ENCODE measurements at places on chromosomes 7 and 10. TPM values are rescaled to one million over a fixed set of nuclear protein-coding genes. Genes with fewer than 3 reads are reported as not detected.

Gene FBXL13
- 0.49 TPM for total RNA-seq

Gene RAMP3
- total RNA-seq, result not detected

Gene AIMP2
- total RNA-seq, result 10.8 TPM

Gene COL1A2
- total RNA-seq, result not detected

Gene BZW2
- total RNA-seq, result 18.6 TPM

Gene GPR141
- not detected for total RNA-seq

Gene SFMBT2
- 22.3 TPM for total RNA-seq

Gene TSPAN12
- not detected for total RNA-seq

Gene IGF2BP3
- total RNA-seq, result not detected

Gene EEPD1
- 8.0 TPM for total RNA-seq

Gene GIMAP7
- total RNA-seq, result 464 TPM

Gene DDX50
- total RNA-seq, result 41.1 TPM

Gene MOGAT3
- not detected for total RNA-seq

Gene TMEM213
- total RNA-seq, result not detected

Gene SPACDR
- total RNA-seq, result 4.6 TPM

Gene TDRD1
- 0.39 TPM for total RNA-seq

Gene ELN
- total RNA-seq, result not detected

Gene ITIH5
- not detected for total RNA-seq

Gene NPFFR1
- not detected for total RNA-seq

Gene GIMAP2
- 244 TPM for total RNA-seq

Gene KLLN
- 1.0 TPM for total RNA-seq

- DNase-seq, result no peak
Observed at GRCh38 chr10:88899886-88900285, 19.8 kb downstream of the STAMBPL1 start.

GRCh38 chr10:91745090-91745831 lies 53.0 kb upstream of the TNKS2 start:
- no peak for DNase-seq

DNA sequence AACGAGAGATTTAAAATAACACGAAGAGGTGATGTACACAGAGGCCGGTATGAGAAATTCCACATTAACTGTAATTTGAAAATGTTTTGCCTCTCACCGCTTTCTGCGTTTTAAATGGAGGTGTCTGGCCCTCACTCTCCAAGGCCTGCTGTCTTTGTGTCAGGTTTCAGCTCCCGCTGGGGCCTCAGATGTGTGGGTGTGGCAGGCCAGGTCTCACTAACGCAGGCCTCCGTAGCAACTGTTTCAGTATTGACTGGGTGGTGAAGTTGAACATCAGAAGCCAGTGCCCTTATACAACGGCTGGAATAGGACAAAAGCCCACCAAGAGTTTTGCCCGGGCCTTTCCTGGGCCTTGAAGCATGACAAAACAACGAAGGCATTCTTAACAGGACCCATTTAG lies 303.1 kb downstream of the ADARB2 start:
- no peak for DNase-seq

- DNase-seq, result no peak
Observed at GRCh38 chr7:2017481-2017891, 215.3 kb downstream of the MAD1L1 start.

DNA sequence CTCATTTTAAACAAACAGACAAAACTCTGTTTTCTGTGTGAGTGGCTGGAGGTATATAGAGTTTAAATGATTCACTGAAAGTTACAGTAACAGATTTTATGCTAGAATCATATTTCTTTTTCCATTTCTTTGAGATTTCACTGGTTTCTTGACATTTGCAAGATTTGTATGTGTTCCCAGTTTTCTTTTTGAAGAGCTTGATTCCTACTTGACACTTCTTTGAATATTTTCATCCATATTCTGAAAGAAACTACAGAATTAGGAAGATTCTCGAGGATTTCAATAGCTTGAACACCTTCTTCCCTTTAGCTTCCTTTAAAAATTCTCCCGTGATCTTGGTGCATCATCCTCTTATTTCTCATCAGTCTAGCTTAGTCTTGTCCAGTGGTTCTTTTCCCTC lies 93.6 kb downstream of the ZNF277 start:
- no peak for DNase-seq

GRCh38 chr10:101287183-101287996 lies 58.1 kb upstream of the LBX1 start:
- DNase-seq, result no peak

- no peak for DNase-seq
Observed at GRCh38 chr10:49365275-49365674, 30.6 kb downstream of the DRGX start.

DNA sequence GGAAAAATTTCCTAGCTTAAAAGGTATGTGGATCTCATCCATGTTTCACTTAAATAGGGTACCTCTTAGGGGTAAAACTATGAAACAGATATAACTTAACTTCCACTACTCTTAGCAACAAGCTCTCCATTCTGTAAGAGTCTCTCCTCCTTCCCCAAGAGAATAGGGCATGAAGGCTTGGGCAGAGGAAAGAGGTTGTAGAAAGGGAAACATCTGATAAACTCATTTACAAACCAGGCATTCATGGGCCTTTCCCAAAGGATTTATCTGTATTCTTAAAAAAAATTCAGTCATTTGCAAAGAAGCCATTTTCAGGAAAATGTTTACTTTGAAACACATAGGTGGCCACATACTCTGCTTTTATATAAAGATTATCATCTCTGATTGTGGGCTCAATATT lies 82.7 kb downstream of the SEMA3A start:
- no peak for DNase-seq

DNA sequence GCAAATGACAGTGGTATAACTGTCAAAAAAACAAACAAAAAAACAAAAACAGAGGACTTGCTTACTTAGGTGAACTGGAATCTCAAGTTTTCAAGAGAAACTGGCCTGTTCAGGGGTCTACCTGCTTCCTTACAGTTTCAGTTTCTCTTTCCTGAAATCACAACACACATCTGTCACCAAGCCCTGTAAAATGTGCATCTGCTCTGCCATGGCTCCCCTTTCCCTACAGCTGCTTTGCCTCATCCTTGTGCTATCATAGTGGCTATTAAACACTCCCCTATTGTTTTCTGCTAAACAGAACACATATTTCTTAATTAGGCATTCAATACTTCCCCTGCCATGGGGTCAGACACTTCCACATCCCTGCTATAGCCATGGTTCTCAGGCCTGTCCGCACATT lies 37.6 kb downstream of the CPED1 start:
- DNase-seq, result no peak

GRCh38 chr7:50310361-50310760 lies 5.8 kb downstream of the IKZF1 start:
- DNase-seq, result no peak

GRCh38 chr10:123807444-123808035 lies 84.1 kb downstream of the CPXM2 start:
- no peak for DNase-seq

DNA sequence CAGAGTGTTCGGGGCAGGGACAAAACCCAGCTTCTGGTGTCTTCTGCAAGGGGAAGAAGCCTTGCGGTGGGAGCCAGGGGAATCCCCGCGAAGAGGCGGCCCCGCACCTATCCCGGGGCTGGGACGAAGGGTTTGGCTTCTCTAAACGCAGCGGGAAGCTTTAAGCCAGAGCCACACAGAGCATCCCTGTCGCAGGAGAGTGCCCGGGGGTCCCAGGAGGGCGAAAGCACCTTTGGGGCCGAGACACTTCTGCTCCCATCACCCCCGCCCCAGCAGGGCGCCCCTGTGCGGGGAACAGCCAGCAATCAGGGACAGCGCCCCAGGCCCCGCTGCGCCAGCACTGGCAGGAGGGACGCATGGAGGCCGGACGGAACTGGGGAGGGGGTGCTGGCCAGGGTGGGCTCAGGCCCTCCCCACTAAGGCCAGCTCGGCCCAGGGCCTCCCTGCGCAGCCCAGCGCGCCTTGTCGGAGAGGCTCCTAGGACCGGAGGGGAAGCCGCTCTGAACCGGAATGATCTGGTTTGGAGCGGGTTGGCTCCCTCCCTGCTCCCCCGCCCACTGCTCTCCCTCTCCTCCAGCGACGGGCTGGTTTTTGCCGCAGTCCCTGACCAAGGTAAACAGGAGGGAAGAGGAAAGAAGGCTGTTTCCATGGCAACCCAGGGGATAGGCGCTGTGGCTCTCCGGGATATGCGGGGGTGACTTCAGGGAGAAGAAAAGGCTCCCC lies 63.9 kb downstream of the TMEM209 start:
- peak; percentile 60 for DNase-seq

GRCh38 chr10:16907687-16908086 lies 90.5 kb upstream of the RSU1 start:
- DNase-seq, result no peak

GRCh38 chr7:137408126-137408525 lies 64.6 kb upstream of the PTN start:
- DNase-seq, result no peak

DNA sequence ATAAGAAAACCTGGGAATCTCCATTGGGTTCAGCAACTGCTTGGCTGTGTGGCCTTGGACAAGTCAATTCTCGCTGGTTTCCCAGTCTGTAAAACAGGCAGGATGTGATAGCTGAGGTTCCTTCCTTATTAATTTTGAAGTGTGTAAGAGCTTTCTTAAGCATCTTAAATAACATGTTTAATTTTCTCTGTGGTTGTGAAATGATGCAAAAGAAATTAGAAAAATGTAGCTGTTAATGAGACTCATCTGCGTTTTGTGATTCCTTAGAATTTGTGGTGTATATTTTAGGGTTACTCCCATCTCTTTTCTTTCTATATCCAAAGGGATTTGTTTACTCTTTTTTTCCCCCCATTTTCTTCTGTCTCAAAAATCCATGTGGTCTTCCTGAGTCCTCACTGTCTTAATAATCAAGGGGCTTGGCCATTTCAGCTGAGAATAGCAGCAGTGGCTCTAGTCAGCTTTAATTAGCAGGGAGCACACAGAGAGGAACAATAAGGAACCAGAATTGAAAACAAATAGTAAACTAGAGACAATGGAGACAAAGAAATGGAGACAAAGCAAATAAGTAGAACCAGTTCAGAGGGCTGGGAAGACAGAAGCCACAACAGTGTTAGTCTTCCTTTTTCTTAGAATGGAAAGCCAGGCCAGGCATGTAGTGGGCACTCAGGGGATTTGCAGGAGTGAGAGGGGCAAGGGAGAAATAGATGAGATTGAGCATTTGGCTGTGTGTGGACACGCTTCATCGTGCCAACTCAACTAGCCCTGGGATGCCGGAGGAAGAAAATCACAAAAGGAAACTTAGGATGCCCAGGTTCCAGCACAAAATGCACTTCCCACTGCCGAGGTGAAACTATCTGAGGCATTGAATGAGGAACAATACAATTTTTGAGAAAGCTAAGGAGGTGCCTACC lies 93.9 kb downstream of the CHN2 start:
- DNase-seq, result no peak

DNA sequence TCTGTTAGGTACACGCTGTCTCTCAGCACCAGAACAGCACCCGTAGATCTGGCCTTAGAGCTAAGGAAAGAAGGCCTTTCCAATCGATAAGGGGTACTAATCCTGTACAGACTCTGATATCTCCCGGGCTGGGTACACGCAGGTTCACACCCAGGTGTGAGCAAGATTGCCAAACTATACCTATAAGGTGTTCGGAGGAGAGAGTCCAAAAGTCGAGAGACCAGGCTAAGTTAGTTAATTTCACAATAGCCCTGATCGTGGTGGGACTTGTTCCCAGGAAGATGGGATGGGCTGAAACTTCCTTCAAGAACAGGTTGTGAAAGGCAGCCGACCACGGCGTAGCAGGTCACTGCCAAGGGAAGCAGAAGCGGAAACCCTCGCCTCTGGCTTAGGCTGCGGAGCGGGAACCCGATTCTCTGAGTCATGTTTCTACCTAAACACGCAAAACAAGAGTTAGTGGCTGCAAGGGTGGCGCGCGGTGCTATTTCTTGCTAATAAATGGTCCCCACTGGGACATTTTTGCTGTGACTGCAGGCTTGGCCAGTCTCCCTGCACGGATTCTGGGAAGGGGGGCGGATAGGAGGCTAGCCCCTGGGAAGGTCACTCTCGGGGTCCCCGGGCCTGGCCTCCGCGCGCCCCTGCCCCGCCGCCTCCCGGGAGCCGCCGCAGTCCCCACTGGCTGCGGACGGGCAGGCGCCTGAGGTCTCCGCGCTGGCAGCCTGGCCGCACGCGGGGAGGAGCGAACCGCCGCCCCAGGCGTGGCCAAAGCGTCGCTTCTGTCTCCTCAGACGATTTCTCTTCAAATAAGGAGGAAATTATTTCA lies 75.4 kb upstream of the PDSS1 start:
- DNase-seq, result no peak

DNA sequence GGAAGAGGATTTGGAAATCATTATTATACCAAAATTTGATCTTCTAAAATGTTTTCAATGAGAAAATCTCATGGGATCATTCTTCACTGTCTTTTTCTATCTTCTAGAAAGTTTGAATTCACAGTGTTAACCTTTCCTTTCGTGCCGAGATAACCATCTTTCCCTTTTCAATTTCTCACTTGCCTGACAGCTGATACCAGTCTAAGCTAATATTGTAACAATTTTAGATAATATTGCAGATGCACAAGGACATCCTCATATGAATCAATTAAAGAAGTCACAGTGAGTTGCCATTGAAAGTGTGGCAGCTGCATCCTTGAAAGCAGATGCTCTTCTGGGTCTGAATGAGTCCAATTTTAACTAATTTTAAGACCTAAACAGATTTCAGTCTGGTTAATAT lies 139.6 kb upstream of the LRGUK start:
- no peak for DNase-seq

DNA sequence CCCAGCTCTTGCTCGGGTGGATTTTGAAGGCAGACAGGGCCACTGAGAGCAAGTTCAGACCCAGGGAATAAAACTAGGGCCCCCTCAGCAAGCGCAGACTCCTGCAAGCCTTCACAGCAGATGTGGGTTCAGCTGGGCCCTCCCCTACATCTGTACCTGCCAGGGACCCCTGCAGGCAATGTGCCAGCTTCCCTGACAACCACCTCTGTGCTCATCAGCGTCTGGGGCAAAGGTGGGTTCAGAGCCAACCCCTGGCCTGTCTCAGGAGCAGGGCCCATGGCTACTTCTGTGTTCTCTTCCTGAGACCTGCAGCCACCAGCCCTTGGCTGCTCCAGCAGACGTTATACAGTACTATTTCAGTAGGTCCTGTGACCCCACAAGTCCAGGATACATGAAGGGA lies 189.5 kb downstream of the DIP2C start:
- DNase-seq, result no peak

DNA sequence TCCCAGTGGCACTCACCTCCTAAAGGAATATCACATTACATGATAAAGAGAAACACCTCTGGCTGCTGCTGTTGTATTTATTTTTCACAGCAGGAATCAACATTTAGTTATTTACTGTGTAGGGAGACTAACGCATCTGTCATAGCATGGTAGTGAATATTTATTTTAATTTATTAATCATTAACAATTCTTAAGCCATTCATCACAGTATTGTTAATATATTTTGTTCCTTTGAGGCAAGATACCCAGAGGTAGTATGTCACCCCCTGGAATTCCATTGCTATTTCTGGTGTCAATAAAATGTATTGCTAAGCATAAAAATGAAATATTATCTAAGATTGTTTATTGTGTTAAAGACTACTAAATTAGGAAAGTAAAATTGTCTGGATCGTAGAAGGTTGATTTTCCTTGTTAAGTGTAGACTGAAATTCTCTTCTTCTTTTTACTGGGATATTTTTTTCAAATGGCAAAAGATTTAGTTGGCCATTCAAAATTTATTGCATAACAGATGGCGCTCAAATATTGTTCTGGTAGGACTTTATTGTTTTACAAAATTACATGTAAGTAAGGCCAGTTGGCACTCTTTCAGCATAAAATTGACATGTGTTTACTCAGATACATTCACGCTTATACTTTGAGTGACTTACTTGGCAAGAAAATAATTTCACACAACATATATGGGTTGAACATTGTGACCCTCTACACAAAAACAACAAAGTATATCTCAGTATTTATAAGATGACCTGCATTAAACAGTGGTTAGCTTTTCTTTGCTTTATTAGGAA lies 1358.7 kb upstream of the SORCS1 start:
- DNase-seq, result no peak

GRCh38 chr10:481628-482027 lies 207.8 kb downstream of the DIP2C start:
- DNase-seq, result no peak

All from CD4-positive, alpha-beta memory T cell (primary cell).